Activated gamma-delta T cell (primary cell): ENCODE measurements at places on chromosomes 2 and 18.

DNA sequence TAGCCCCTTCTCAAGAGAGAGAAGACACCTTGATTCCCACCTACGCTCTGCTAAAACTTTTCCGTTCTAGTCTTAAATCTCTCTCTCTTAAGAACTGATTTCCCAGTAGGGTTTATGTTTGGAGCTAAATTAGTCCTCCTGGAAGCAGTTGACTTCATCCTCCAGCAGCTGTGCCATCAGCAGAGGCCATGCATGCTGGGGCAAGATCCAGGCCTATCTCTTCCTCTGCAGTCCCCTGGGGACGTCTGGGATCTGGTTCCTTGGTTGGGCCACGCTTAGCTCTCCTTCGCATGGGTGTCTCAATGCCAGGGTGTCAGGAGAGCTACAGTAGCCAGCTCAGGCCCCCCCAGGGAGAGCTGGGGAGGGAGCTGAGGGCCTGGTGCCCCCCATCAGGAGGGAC, 49.7 kb downstream of the HPCAL1 start:
- DNase-seq, result no peak

GRCh38 chr2:16318474-16319195, 347.0 kb downstream of the CYRIA start:
- DNase-seq, result no peak

- DNase-seq, result no peak
These were observed 638.6 kb downstream of the ERBB4 start for GRCh38 chr2:211900000-211900399.

GRCh38 chr18:12031846-12032245, 50.5 kb downstream of the IMPA2 start:
- DNase-seq, result no peak

DNA sequence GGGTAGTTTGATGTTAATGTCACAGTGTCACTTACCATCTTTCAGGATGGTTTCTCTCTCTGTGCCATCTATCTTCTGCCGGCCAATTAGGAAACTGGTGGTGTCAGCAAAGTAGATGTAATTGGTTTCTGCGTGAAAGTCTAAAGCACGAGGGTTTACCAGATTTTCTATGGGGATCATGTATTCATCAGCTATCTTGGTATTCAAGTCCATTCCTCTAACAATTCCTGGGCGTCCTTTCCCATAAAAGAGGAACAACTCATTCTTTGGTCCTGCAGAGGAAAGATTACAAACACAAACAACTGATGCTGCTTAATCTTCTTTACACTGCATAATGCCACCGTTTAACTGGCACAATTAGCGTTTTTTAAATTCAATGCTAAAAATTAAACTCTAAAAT, 1081.9 kb downstream of the LRP1B start:
- no peak for DNase-seq

- DNase-seq, result no peak
These were observed 73.8 kb downstream of the APOB start for GRCh38 chr2:20970068-20970467.

DNA sequence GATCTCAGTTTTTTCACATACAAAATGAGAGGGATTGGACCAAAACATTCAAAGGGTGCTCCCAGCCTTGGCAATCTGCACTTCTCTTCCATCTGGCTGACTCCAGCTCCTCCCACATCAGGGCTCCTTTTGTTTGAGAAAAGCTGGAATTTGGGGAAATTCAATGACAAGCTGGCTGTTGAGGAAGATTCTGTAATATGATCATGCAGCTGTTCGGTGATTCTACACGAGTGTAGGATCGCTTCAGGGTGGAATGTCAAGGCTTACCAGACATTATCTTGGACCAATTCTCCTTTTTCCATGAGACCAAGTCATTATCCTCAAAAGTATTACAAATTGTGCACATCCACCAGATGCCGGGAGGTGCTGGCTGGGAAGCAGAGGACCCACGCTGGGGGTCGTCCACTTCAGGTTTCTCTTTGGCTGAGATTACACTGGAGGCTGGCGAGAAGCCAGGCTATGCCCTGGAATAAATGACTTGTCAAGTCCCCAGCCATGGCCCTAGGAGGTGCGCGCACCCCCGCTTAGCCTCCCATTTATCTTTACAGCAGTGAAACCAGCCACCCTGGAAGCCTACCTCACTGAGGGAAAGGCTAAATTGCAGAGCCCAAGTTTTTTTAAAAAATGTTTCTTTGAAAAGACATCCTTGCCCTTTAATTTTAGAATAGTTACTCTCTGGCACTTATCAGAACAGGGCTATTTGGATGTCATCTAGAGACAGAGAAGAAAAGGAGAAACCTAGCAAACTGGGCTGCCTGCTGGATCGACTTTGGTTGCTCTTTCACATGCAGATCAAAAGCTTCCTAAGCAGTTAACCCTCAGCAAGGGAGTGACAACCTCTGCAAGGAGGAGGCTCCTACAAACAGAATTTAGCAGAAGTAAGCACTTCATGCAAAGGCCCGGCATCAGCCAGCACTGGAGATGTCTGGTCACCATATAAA, 42.5 kb upstream of the LCLAT1 start:
- no peak for DNase-seq

DNA sequence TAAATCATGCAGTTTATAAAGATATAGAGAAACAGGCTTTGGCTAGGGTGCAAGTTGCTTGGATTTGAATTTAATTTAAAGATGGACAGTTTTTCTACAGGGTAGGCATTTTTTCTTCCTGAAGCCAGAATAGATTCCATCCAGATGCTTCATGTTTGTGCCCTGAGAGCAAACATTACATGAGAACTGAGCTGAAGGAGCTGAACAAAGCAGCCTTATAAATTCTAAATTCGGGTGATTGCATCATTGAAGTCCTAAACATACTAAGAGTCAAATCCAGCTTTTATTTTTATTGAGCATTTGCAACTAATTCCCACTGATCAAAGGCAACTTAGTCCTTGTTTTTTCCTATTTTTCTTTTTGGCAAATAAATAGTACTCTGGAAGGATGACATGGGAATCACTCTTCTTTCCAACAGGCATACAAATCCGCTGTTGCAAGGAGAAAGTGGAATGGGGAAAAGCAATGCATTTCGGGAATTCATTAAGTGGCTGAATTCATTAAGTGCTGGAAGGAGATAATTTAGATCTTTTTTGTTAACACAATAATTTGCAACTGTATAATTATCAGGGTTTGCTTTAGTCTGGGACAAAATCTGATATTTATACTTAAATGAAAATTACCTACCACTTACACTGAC, 828.0 kb downstream of the SLC4A3 start:
- no peak for DNase-seq

DNA sequence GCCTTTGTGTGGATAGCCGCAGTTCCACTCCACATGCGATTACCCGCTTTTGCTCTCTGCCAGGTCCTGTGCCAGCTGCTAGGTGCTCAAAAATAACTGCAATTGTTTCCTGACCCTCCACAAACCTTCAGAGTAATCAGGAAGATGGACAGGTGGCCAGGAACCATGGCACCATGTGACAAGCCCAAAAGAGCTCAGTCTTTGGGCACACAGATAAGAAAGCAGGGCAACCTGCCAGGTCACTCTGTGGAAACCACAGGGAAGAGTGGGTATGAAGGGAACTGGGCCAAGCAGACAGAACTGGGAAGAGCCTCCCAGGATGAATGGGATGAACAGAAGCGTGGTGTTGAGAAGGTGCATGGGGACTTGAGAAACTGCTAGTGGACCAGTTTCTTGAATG, 79.4 kb upstream of the AGAP1 start:
- DNase-seq, result no peak

- no peak for DNase-seq
These were observed 35.1 kb downstream of the CCBE1 start for GRCh38 chr18:59661891-59662701.

GRCh38 chr2:177796011-177796410, 276.6 kb downstream of the PDE11A start:
- DNase-seq, result no peak

DNA sequence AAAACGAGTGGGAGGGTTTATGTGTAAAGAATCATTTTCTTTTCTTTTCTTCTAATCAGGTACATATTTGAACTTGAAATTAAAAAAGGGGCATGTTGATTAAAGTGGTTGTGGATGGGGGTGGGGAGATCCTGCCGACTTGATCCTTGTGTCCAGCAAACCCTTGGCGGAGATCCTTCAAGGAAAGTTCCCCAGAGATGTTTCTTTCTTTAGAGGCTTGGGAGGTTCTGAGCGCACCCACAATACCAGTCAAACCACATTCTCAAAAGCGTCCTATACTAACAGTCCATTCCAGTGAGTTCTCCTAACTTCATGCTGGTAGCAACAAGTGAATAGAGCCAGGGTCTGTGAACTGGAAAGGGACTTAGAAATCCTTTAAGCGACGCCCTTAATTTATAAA, 49.2 kb downstream of the MYCN start:
- DNase-seq, result no peak

- no peak for DNase-seq
These were observed 20.6 kb downstream of the SMAD7 start for GRCh38 chr18:48929941-48930713.

- no peak for DNase-seq
These were observed 293.5 kb downstream of the ARHGAP15 start for GRCh38 chr2:143422681-143423080.

DNA sequence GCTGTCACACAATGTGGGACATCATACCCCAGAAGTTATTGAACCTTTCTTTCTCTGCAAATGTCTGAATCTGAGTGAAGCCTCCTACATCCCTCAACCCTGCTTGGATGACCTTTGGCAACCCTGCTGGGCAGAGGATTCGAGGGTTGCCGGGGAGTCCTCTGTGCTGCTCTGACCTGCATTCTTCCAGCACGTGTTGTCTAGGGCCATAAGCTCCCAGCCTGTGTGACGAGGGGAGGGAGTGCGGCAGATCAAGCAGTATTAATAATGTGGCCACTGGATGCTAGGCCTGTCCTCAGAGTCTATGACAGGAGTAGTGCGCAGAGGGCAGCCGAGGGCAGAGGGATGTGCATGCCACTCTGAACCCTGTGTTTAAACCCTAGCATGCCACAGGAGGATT, 58.8 kb downstream of the RPL37A start:
- DNase-seq, result no peak

DNA sequence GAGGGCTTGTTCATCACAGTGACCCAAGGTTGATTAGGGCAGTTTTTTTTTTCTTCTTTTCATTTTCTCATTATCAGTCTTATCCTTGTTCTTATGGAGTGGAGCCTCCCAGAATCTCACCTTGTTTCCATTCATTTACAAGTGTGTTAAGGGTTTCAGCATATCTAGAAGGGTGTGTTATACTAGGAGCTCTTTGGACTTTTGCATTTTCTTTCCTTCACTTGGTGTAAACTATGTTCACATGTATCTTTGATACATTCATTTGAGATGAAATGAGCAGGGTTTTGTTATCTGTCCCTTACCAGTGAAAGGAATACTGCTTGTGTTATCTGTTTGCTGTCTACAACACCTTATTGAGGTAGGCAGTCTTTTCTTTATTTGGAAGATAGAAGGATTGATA, 96.7 kb downstream of the WDR7 start:
- no peak for DNase-seq

GRCh38 chr2:24153478-24153877, 21.4 kb upstream of the FAM228A start:
- DNase-seq, result no peak

DNA sequence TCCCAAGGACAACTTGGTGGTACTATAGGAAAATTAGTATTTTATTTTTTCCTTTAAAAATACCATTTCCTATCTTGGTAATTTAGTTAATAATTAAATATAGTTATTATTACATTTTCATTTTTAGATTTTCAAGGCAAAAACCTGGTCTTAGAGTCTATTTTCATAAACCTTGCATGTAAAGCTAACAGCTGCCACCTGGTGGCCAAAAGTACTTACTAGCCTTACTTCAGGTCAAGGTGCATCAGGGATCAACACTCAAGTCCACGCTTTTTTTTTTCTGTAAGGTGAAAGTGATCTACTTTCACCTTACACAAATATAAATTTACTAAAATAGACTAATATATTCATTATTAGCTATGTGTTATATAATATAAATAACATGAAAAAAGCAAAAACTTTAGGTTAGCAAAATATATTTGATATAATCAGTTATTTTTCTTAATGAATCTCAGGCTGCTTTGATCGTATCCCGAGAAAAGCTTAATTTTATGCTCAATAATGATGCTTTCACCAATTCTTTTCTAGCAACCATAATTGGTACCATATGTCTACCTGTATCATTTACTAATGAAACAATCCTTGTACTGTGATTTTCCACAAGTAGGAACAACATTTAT, 62.5 kb downstream of the RELCH start:
- DNase-seq, result no peak

DNA sequence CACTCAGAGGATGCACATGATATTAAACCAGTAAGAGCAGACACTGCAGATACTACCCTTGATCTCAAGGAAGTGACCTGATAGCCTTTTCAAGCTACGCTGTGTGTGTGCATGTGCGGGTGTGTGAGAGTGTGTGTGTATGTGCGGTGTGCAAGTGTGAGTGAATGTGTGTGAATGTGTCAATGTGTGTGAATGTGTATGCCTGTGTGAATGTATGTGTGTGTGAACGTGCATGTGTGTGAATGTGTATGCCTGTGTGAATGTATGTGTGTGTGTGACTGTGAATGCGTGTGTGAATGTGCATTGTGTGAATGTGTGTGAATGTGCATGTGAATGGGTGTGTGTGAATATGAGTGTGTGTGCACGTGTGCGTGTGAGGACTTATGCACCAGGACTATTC, 53.8 kb downstream of the KCNG2 start:
- no peak for DNase-seq

GRCh38 chr2:142974288-142975024, 97.0 kb downstream of the KYNU start:
- DNase-seq, result no peak

GRCh38 chr18:32280911-32281310, 91.1 kb downstream of the MEP1B start:
- DNase-seq, result no peak

- DNase-seq, result no peak
These were observed 273.5 kb downstream of the PIK3C3 start for GRCh38 chr18:42228581-42228980.

DNA sequence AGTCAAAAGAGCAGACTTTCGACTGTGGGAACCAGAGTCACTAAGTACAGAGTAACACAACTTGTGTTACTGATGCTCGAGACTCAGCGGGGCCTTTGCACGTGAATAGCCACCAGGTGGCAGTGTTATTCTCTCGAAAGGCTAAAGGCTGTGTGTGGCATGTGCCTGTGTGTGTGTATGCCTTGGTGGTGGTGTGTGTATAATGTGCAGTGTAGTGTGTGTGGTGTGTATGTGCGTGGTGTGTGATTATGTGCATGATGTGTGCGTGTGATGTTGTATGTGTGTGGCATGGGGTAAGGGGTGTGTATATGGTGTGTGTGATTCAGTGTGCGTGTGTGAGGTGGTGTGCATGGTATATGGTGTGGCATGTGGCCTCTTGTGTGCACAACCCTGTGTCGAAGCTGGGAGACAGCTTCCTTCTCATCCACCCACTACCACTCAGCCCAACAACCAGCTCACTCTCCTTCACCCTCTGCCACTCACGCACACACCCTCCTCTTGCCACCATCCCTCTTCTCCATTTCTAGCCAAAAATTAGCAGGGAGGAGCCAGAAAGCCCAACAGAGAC, 83.0 kb upstream of the ZNF532 start:
- DNase-seq, result no peak
